GOT3 (cell line): ENCODE measurements at places on chromosomes 12 and 14.

DNA sequence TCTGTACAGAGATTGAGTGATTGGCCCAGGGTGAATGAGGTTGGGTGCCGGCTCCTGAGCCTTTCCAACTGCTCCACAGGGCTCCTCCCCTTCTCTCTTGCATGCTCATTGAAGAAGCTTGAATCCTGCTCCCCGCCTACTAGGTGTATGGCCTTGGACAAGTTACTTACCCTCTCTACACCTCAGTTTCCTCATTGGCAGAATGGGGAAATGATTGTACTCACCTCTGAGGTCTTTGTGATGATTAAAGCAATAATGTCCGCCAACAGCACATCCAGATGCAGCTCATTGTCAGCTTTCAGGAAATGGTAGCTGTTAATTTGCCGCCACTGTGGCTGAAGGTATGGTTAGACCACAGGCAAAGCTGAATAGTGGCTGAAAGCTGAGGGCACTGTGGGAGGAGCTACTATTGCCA, 174.1 kb downstream of the CRADD start:
- no peak for DNase-seq

GRCh38 chr14:99037777-99038430, 234.1 kb downstream of the BCL11B start:
- DNase-seq: no peak

GRCh38 chr12:71780237-71780822, 25.7 kb downstream of the RAB21 start:
- no peak for DNase-seq

DNA sequence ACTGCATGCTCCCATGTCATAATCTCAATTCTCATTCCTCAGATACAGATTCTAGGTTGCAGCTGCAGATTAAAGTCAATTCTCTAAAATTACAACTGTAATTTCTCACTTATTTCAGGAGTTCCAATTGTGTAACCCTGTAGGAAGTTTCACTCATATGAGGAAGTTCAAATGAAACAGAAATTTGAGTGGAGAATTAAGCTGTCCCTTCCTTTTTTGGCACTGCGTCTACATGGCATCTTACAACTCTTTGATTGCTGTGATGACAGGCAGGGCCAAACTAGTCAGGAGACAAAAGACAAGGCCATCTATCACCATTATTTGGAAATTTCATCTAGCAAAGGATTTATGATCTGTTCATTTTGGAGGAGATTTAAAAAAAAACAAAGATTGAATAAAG, 13.3 kb upstream of the GRIP1 start:
- no peak for DNase-seq

- no peak for DNase-seq
Observed at GRCh38 chr14:62280366-62280765, 518.1 kb downstream of the SNAPC1 start.

- DNase-seq: no peak
Observed at GRCh38 chr14:104348741-104349140, 210.4 kb downstream of the KIF26A start.

DNA sequence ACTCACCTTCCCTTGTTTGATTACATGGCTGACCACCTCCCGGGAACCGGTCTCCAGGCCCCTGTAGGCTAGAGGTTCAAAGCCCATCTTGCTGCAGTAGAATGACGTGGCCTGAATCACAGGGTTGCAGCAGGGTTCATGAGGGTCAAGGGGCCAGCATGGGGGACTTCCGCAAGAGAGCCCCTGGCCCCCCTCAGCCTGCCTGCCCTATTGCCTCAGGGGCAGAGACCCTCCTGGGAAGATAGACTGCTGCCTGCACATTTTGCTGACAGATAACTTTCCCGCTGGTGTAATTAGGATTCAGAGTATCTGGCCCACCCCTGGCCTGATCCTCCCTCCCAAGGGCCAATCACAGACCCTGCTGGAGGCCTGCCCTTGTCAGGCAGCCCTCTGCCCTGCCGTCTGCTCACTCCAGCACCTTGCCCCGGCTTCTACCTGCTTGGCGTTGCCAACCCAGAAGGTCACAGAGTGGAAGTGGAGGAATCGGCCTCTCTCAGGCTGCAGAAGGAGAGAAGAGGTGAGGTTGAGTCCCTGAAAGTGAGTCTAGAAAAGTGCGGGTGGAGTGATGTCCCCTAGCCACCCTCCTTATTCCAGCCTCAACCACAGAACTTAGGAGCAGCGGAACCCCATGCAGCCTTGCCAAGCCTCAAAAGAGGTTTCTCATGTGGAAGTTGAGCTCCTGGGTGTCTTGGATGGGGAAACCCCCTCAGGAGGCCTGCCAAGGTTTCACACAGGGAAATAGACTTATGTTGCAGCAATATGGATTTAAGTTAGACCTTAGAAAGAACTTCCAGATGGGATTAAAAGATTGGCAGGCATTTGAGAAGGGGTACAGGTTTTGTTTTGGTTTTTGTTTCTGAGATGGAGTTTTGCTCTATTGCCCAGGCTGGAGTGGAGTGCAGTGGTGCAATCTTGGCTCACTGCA, 1.1 kb downstream of the HPD start:
- DNase-seq: no peak

GRCh38 chr14:37985826-37986470, 221.8 kb upstream of the SSTR1 start:
- no peak for DNase-seq
